Stimulated activated CD4-positive, alpha-beta T cell treated with anti-CD3 and anti-CD28 coated beads, TNF-alpha, amount 100 ng/mL, for 48 hours (primary cell): ENCODE measurements at places on chromosomes 11 and 22.

GRCh38 chr22:31625661-31626426, 36.2 kb downstream of the PISD start:
- DNase-seq, result no peak

- no peak for DNase-seq
These were observed 4.2 kb downstream of the MUC5B start for GRCh38 chr11:1226986-1227550.

DNA sequence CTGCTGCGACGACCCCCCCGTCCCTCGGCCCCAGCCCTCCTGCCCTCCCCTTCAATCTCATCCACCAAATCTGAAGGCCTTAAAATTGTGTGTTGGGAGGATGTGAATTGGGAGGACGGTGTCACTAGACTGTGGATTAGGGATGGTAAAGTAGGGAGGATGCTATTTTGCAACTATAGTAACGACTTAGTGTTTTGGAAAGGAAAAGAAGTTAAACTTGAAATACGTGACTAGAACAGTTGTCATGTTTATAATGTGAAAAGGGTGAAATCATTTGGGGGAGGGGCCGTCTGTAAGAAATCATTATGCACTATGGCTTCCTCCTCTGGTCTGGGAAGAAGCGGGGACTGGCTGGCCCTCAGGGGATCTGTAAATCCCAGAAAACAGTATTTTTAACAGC, 43.4 kb upstream of the NNMT start:
- no peak for DNase-seq

DNA sequence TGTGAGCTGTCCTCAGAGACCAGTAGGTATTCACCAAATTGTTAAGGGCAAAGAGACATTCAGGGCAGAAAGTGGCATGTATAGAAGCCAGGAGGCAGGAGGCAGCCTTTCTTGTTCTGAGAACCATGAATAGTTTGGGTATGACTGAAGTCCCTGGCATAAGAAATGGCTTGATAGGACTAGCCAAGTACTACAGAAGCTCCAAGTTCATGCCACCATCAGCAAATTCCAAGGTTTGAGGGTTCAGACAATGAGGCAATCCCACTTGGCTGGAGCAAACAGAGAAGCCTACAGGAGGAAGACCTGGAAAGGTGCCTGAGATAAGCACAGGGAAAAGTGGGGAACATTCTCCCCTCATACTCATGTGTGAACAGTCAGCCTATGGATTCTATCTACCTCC, 25.8 kb downstream of the XRRA1 start:
- no peak for DNase-seq

GRCh38 chr11:78961247-78961646, 386.6 kb upstream of the NARS2 start:
- no peak for DNase-seq

DNA sequence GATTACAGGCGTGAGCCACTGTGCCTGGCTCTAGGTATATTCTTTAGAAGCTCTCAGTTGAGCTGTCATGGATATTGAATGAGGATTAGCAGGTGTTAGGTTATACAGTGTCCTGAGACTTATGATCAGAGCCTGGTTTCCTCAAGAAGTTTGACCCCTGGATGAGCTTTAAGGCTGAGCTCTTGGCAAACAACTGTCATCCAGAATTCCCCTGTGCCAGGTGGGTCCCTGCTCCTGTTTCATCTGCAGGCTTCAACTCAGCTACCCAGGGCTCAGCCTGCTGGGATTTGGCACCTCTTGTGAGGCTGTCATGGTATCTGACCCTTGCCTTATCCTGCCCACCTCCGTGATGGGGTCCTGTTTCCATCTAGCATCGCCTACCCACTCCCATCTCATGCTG, 24.3 kb downstream of the SERPINH1 start:
- DNase-seq, result no peak

DNA sequence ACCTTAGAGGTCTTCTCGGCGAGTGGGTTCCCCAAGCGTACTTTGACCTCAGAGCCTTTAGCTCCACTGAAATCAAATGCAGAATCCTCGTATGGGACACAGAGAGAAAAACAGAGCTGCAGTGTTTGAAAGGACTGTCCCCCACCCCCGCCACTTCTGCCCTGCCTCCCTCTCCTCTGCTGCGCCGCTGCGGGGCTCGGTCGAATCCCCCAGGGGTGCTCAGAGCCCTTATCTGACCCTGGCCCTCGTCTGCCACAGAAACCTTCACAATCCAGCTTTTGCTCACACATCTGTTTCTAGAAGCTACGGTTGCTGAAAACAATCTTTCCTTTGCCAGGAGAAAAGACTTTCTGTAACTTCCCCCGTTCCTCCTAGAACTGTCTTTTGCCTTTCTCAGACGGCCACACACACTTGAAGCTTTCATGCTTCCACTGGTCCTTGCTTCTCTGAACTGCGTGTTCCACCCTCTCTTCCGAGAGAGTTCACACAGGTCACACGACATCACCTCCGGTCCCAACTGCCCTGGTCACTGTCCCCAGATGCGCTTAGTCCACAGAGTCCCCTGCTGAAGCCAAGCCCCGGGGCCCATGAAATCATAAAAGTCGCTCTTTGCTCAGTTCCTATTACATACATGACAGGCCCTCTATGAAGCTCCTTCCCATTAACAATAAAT, 3.7 kb downstream of the SMIM35 start:
- DNase-seq, result no peak

DNA sequence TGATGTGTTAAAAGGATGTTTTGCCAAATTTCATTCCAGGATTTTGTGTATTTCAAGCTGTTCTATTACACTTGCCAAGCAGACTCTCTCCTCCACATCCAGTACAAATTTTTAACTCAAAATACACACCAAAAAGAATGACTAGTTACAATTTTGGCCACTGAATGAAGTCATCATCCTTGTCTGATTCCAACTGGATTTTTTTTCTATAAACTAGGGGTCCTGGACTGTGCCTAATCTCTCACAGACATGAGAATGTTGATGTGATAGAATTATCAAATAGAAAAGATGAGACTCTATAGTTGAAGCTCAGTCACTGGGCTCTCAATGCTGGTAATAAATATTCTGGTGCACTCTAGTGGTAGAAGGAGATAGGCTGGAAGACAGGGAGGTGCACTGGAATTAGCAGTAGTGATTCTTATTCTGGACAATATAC, 85.8 kb downstream of the FANCF start:
- no peak for DNase-seq

DNA sequence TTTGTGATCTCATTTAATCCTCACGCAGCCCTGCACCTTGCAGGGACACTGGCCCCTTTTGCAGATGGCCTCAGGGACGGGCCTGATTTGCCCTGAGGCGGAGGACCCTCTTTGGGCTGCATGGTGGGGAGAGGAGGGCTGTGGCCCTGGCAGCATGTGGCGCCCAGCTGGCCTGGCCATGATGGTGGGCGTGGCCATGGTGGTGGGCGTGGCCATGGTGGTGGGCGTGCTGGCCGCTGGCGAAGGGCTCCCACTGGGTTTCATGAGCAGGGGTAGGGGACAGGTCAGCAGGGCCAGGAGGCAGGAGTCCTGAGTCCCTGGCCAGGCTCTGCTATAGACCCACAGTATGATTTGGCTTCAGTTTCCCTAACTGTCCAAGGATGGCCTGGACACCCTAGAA, 13.1 kb downstream of the WNT11 start:
- no peak for DNase-seq

DNA sequence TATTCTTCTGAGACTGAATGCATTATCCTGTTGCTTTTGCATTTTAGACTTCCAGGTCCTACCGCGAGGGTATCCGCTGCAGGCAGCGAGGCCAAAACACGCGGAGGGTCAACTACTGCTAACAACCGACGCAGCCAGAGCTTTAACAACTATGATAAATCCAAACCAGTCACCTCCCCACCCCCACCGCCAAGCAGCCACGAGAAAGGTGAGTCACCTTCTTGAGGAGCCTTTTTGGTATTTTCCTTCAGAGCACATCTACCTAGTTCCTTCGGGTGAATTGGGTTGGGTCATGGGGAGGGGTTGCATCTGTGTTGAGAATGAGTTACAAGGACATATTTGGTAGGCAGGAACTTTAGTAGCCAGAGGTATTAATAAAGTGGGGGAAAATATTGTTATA, 179.8 kb downstream of the NAV2 start:
- DNase-seq, result no peak

DNA sequence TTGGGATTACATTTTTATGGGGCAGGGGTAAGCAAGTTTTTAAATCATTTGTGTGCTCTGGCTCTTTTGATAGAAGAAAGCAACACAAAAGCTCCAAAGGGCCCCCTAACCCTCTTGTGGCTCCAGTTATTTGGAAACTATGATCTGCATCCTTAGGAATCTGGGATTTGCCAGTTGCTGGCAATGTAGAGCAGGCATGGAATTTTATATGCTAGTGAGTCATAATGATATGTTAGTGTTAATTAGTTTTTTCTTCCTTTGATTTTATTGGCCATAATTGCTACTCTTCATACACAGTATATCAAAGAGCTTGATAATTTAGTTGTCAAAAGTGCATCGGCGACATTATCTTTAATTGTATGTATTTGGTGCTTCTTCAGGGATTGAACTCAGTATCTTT, 10.1 kb downstream of the RAG1 start:
- no peak for DNase-seq

DNA sequence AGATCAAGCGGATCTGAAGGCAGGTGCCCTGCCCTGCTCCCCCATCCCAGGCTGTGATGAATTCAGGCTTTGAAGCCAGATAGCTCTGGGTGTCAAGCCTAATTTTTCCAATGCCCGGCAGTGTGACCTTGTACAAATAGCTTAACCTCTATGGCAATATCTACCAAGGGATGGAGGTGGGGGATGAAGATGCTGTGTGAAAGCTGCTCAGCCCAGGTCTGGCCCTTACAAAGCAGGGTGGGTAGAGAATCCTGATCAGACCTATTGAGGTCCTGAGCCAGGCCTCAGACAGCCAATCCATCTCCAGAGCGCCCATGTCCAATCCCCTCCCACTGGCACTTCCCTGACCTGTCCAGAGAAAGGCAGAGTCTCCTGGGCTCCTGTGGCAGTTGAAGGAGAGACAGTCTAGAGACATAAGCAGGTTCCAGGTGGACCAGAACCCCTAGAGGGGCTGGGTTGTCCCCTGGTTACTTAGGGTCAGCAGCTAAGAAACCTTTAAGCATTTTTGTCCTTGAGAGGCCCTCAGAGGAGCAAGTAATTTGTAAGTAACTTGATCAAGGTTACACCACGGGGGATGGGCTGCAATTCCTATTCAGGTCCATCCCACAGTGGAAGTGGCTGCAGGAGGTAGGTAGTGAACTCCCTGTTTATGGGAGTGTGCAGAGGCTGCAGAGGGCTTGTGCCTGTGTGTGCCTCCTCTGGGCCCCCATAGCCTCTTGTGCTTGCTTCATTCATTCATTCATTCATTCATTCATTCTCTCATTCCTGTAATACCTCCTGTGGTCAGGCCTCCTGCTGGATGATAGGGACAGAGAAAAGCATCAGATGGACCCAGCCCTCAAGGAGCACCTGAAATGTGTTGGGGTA, 10.4 kb downstream of the P2RY2 start:
- no peak for DNase-seq

DNA sequence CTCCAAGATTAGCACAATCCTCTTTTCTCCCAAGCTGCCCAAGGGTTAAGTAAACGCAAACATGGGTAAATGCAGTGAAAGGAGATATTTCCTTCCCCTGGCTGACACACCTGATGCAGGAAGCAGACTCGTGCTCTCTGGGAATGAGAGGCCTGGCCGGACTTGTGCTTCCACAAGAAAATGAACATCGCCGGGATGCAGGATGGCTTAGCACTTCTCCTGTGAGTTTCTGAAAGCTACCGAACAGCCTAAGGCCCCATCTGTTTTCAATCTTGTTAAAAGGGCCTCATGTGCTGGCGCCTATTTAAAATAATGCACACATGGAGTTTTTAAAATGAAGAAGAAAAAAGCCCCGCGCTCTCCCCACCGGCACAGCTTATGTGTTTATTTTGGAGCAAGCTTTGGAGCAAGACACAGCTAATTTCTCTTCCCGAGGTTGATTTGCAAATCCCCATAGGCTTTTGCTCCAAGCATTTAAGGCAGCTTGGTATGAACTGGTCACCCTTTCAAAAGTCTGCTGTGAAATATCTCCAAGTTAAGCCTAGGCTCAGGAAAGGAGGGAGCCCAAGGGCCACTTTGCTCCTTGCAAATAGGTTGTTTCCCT, 100.9 kb downstream of the SYN3 start:
- no peak for DNase-seq
